Activated T-helper 2 cell treated with anti-CD3 and anti-CD28 coated beads, Interferon-gamma antibody, Interleukin-2, Interleukin-4, amounts not matched to agents 10 μg/mL and 5 μg/mL and 100 μg/mL, durations not matched to agents 14 hours and 24 hours and 36 hours (primary cell): ENCODE measurements at places on chromosomes 2 and 18. TPM values are rescaled to one million over a fixed set of nuclear protein-coding genes. Genes with fewer than 3 reads are reported as not detected.

The MROH2A gene
- total RNA-seq: not detected in 2 replicates

- H3K4me3 ChIP-seq: no peak overlapping the region
- peaks cover 43% of the 10 kb centered on the region for H3K36me3 ChIP-seq
- H3K4me1 ChIP-seq: peaks cover 15% of the 10 kb centered on the region
- no peaks in the 10 kb centered on the region for H3K27me3 ChIP-seq
These were observed 195.7 kb downstream of the NBAS start for GRCh38 chr2:15365411-15365810.

- peaks cover 5% of the 10 kb centered on the region for H3K4me1 ChIP-seq
- no peaks in the 10 kb centered on the region for H3K27me3 ChIP-seq
- no peak for DNase-seq
- H3K4me3 ChIP-seq: no peak overlapping the region
- peaks cover 93% of the 10 kb centered on the region for H3K36me3 ChIP-seq
- no peak overlapping the region for H3K27ac ChIP-seq
These were observed 26.9 kb downstream of the CENPO start for GRCh38 chr2:24820175-24820513.

GRCh38 chr2:143745060-143745459, 615.8 kb downstream of the ARHGAP15 start:
- H3K27ac ChIP-seq: no peak overlapping the region
- no peaks in the 10 kb centered on the region for H3K27me3 ChIP-seq
- no peak overlapping the region for H3K4me3 ChIP-seq
- H3K36me3 ChIP-seq: peaks cover 14% of the 10 kb centered on the region

The TRABD2A gene
- 67.9 and 71.2 TPM in 2 replicates for total RNA-seq

The CDK15 gene
- total RNA-seq: not detected in 2 replicates

DNA sequence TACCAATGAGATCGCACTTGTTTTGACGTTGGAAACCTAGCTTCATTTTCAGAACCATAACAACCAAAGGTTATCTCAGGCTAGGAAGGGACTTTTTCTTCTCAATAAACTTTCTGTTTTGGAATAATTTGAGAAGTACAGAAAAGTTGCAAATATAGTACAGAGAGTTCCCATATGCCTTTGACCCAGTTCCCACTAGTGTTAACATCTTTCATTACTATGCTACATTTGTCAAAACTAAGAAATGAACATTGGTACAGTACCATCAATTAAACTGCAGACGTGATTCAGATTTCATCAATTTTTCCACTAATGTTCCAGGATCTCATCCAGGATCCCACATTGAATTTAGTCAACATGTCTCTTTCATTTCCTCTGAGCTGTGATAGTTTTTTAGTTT, 111.6 kb downstream of the ATL2 start:
- H3K36me3 ChIP-seq: no peaks in the 10 kb centered on the region
- H3K4me1 ChIP-seq: peaks cover 36% of the 10 kb centered on the region
- DNase-seq: no peak
- H3K4me3 ChIP-seq: no peak overlapping the region
- no peak overlapping the region for H3K27ac ChIP-seq
- H3K27me3 ChIP-seq: no peaks in the 10 kb centered on the region

DNA sequence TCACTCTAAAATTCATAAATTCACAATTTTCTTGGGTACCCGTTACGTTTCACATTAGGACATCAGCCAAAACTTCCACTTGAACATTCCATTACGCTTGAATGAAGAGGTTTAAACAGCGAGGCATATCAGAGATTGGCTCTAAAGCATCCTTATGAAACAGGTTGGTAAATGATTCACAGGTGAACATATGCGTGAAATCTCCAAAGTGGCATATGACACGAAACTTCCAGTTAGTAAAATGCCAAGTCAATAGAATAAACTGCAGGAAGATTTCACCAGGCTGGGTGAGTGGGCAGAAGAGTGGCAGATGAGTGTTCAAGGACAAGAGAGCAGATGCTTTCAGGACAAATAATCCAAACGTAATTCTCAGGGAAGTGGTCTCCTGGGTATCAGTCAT, 33.9 kb upstream of the GLS start:
- H3K27me3 ChIP-seq: no peaks in the 10 kb centered on the region
- no peak overlapping the region for H3K27ac ChIP-seq
- H3K4me1 ChIP-seq: peaks cover 31% of the 10 kb centered on the region
- DNase-seq: no peak
- no peak overlapping the region for H3K4me3 ChIP-seq
